ENCODE measurements at places on chromosomes 1 and 21.
A peak's percentile ranks its signal among the peaks of the same experiment; 100 is the strongest.

- no peak for DNase-seq
Observed at GRCh38 chr21:43275421-43276211, 106.8 kb downstream of the CRYAA start.

DNA sequence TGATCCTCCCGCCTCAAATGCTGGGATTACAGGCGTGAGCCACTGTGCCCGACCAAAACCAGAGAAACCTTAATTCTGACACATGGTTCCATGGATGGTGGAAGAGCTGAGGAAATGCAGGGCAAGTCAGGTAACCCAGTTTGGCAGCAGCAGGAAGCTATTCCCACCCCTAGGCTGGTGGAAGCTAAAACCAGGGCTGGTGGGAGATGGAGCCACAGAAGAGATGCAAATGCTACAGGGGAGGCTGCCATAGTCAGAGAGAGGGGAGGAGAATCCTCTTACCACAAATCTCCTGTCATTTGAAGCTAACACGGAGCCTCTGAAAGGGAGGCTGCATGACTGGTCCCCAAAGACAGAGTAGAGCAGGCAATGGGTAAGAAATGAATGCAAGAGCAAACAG lies 4.1 kb upstream of the CDC42BPA start:
- DNase-seq, result no peak

- DNase-seq, result no peak
Observed at GRCh38 chr1:155013632-155014031, 11.0 kb downstream of the ZBTB7B start.

DNA sequence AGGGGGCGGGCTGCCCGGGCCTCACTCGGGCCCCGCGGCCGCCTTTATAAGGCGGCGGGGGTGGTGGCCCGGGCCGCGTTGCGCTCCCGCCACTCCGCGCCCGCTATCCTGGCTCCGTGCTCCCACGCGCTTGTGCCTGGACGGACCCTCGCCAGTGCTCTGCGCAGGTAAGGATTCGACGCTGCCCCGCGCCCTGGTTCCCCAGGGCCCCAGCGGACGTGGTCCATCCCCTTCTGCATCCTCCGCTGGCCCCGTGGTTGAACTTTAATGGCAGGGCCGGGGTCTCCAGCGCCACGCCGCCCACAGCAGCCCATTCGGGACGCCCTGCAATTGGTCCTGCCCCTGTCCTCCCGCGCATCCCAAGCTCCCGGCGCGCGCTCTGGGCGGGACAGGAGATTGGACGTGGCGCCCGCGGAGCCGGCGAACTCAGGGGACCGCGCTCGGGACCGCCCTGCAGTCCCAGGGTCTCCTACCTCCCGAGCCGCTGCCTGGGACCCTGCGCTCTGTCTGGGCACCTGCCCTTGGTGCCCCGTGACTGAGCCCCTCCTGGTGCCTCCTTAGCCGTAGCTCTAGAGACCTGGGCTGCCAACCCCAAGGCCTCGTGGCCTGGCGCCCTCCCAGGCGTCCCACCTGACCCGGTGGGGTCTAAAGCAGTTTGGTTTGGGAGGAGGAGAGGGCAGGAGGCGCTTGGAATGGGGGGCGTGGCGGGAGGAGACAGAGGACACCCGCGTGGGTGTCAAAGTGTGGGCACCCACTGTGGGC lies at the start of gene ALPL:
Gene ALPL, plus strand, starts transcription at position 73 of the 762 bp plus-strand sequence. CDS start 44,659 bp downstream, outside the sequence.
- no peak for DNase-seq

GRCh38 chr1:12491656-12492055 lies 126.4 kb downstream of the DHRS3 start:
- DNase-seq, result no peak

GRCh38 chr1:20143734-20144565 lies 4.8 kb downstream of the PLA2G2F start:
- no peak for DNase-seq

DNA sequence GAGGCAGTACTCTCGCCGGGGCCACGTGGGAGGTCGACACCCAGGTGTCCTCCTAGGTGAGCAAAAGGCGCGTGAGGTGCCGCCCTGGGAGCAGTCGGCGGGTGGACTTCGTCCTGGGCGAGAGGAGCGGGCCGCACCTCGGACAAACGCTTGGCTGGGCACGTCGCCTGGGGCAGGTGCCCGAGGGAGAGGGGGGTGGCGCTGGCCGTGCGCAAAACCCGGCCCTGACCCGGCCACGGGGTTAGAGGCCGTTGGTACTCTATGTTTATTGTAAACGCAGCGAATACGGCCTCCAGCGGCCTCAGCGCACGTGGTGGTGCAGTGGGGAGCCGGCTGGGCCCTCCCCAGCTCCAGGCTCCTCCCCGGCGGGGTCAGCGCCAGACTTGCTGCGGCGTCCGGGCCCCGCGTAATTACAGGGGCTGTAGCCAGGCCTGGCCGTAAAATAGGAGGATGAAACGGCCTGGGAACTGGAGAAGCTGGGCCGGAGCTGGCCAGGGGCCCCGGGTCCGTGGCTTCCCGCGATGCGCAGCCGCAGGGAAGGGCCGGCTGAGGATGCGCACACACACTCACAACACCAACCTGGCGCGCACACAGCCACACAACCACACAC lies 1.6 kb upstream of the EFNA1 start:
- DNase-seq, result peak; percentile 92

DNA sequence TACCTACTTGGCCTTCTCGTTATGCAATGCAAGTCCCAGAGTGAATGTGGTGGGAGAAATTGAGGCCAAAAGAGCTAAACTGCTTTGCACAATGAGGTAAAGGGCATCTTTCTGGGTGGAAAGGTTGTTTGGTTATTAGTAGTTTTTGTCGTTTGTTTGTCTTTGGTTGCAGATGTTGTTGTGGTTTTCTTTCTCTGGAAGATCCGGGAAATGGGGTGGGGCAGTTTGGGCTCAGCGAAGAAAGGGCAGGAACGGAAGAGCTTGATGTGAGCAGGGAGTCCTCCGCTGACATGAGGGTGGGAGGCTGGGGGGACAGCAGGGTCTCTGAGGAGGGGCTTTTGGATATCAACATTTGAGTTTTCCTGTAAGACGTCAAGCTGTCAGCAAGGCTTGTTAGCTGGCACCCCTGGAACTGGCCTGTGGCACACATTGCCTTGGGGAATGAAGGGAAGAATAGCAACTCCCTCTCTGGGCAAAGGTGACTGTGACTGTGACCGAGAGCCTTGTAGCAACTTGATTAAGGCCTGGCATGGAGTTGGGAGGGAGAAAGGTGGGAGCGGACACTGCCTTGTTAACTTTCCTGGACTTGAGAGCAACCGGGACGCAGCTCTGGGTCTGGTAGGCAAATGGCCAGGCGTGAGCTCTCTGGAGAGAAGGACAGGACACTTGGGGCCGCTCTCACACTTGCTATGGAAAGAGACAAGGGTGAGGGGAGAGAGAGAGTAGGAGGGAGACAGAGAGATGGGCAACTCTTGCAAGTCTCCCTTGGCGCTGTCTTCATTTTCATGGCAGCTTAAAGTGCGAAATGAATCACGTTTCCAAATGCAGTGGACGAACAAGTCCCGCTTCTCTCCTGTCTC lies 15.4 kb upstream of the OPRD1 start:
- no peak for DNase-seq

DNA sequence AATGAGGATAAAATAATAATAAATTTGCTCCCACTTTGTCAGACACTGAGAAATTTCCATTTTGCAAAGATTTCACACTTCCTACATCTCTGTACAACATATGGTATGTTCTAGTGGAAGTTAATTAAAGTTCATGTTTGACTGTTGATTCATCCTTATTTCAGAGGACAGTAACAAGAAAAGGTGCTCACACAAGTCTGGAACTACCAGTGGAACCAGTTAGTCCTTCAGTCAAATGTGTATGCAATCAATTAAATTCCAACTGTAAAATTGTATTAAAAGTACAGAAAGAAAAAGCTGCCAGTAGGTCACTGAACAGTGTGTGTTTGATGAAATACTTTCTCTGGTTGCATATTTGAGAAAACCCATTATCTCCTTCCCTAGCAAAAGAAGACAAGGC lies 496.0 kb upstream of the PKN2 start:
- DNase-seq, result no peak

GRCh38 chr21:33687634-33688033 lies 45.3 kb downstream of the ITSN1 start:
- no peak for DNase-seq

GRCh38 chr1:30934613-30935012 lies 26.1 kb upstream of the SDC3 start:
- no peak for DNase-seq

DNA sequence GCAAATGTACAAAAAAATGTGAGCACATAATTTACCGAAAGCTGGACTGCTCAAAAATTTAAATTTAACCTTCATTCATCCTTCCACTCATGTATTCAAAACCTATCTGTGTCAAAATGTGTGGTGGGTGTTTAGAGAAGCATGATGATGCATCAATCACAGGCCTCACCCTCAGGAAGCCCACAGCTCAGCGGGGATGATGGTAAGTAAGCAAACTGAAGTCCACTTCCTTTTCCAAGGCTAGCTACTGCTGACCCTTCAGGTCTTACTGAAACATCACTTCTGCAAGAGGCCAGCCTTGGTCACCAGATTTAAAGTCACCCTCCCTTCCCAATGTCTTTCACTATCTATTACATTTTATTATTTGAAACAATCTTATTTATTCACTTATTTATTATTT lies 254.5 kb downstream of the DNM3 start:
- no peak for DNase-seq

GRCh38 chr1:48977273-48977672 lies 200.6 kb upstream of the BEND5 start:
- no peak for DNase-seq

- DNase-seq, result no peak
Observed at GRCh38 chr21:34882719-34883131, 166.4 kb downstream of the RUNX1 start.

DNA sequence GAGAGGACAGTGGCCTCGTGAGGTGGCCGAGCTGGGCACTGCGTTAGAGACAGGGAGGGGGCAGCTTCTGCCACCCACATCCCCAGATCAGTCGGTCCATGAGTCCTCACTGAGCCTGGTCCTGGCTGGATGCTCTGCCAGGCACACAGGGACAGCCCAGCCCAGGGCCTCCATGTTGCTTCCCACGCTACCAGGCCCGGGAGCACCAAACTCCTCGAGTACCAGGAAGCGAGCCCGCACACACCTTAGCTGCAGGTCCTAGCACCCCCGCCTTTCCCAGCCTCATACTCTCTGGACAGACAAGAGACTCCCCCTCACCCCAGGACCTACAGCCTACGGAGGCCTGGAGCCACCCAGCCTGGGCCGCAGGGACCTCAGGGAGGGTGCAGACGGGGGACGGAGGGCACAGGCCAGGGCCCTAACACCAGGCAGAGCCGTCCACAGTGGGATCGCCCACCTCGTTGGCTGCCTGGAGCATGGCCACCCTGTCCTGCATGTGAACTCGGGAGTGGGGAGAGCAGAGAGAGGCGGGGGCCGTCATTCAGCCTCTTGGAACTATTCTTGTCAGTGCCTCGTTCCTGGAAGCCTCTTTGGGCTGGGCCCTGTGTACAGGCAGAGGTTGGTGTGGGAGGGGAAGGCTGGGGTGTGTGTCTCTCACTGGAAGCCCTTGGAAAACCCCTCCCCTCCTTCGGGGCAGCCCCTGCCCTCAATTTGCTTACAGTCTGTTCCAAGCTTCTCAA lies 90.9 kb upstream of the RUNX3 start:
- no peak for DNase-seq

- no peak for DNase-seq
Observed at GRCh38 chr21:37732927-37733326, 183.3 kb downstream of the KCNJ6 start.

DNA sequence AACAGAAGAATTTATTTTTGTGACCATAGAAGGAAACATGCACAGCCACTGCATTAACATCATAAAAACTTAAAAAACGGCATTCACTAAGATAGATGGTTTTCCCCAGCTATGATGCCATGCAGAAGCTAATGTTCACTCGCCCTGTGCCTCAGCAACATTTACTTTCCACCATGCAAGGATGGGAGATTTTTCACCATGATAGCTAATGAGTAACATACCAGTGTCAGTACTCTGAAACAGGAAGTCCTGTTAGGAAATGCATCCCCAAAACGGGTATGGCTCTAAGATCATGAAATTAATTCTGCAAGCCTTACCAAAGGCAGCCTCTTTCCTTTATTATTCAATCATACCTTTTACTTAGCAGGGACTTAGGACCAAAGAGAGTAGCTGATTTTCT lies 17.5 kb upstream of the VAMP3 start:
- DNase-seq, result no peak

All from lower leg skin (tissue), 4 donors.